ENCODE measurements at places on chromosomes 4 and X. TPM values are rescaled to one million over a fixed set of nuclear protein-coding genes. Genes with fewer than 3 reads are reported as not detected.

DNA sequence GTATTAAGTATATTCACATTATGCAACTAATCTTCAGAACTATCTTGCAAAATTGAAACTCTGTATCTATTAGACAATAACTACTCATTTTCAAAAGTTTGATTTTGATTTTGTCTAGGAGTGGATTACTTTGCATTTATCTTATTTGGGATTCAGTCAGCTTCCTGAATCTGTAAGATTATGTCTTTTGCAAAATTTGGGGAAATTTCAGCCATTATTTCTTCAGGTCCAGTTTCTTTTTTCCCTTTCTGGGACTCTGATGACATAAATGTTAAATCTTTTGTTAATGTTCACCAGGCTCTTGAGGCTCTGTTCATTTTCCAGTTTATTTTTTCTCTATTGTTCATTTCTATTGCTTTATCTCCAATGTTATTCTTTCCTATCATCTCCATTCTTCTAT lies 15.0 kb downstream of the RPS6KA3 start:
- DNase-seq: no peak

- no peak for DNase-seq
Observed at GRCh38 chr4:110953191-110953590, 330.3 kb upstream of the PITX2 start.

- no peak for DNase-seq
Observed at GRCh38 chr4:34676400-34676799, 1567.9 kb downstream of the ARAP2 start.

- no peak for DNase-seq
Observed at GRCh38 chrX:15430584-15430983, 46.4 kb upstream of the VEGFD start.

GRCh38 chr4:147480891-147481576 lies at the start of gene EDNRA:
Gene EDNRA, plus strand, starts transcription at chr4:147481097. Its CDS starts 4,585 bp downstream, at chr4:147485682.
- no peak for DNase-seq

DNA sequence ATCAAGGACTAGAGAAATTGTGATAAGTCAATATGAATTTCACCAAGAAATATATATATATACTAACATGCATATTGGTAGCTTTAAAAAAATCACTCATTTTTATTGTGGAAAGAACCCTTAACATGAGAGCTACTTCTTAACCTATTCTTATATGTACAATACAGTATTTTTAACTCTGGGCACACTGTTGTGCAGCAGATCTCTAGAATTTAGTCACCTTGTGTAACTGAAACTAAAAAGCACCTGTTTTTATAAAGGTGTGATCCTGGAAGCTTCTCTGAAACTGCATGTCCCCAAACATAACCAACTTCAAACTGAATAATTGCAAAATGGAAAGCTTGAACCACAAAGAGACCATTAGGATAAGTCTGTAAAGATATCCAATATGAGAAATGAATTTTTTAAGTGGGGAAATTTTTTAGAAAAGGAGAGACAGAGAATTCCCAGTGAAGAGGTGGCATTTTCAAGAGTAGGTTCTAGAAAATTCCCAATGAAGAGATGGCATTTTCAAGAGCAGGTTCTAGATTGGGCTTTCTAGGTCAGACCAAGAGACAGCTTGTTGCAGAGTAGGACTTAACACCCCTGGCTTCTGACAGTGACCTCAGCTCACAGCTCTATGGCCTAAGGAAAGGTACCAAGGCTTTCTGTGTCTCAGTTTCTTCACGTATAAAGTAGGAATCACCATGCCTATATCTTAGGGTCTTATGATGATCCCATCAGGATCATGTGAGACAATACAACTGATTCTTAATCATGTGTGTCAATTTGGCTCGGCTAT lies 22.0 kb upstream of the PPARGC1A start:
- DNase-seq: no peak

DNA sequence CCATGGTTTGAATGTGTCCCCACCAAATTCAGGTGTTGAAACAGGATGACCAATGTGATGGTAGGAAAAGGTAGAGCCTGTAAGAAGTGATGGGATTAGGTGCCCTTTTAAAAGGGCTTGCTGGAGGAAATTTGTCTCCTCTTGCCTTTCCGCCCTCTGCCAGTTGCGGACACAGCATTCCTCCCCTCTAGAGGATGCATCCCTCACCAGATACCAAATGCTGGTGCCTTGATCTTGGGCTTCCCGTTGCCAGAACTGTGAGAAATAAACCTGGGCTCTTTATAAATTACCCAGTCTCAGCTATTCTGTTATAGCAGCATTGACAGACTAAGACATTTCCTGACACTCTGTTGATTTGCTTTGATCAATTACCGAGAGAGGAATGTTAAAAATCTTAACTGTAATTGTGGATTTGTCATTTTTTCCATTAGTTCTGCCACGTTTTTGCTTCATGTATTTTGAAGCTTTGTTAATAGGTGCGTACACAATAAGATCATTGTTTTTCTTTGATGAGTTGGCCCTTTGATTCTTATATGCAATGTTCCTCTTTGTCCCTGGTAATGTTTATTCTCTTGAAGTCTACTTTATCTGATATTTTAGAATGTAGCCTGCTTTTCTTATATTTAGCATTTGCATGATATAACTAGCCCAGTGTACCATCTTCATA lies 13.3 kb downstream of the NFKB1 start:
- no peak for DNase-seq

DNA sequence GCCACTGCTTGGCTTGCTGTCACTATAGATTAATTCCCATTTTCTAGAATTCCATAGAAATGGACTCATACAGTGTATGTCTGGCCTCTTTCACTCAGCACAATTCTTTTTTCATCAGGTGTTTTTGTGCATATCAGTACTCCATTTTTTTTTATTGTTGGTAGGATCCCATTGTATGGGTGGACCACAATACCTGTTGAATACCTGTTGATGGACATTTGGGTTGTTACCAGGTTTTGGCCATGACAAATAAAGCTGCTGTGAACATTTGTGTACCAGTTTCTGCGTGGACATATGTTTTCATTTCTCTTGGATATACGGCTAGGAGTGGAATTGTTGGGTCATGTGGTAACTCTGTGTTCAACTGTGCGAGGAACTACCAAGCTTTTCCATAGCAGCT lies 14.9 kb downstream of the ZFP92 start:
- no peak for DNase-seq

NIPAL1 gene
- total RNA-seq: 18.1 TPM

GRCh38 chrX:12901486-12901885 lies 4.9 kb upstream of the TLR8 start:
- peak; percentile 46 for DNase-seq

DNA sequence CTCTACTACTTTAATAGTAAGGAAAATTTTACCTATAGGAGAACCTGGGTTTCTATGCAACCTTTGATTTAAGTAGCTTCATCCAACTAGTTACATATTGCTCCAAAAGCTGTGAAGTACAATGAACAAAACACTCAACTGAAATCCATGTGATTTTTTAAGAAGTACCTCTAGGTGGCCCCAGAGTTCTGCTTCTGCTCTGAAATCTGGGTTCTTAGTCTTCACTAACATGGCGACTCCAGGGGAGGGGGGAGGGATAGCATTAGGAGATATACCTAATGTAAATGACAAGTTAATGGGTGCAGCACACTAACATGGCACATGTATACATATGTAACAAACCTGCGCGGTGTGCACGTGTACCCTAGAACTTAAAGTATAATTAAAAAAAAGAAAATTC lies 73.4 kb upstream of the MAGEB2 start:
- peak; percentile 30 for DNase-seq

CXCL3 gene
- total RNA-seq: 4.3 TPM

All from Caco-2 (cell line).